Fibroblast of upper back skin (primary cell): ENCODE measurements at places on chromosomes 16 and 17.
A peak's percentile ranks its signal among the peaks of the same experiment; 100 is the strongest.

- no peak for DNase-seq
Measured at GRCh38 chr16:79543219-79543618, 57.3 kb downstream of the MAF start.

DNA sequence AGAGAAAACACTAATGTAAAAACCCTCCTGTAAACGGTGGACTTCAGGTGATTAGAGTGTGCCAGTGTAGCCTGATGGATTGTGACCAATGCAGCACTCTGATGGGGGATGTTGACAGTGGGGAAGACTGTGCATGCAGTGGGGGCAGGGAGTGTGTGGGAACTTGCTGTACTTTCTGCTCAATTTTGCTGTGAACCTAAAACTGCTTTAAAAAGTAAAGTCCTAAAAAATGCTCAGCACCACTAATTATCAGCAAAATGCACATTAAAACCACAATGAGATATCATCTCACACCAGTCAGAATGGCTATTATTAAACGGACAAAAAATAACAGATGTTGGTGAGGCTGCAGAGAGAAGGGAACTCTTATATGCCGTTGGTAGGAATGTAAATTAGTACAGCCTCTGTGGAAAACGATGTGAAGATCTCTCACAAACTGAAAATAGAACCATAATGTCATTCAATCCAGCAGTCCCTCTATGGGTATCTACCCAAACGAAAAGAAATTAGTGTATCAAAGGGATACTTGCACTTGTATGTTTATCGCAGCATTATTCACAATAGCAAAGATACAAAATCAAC lies 9.7 kb upstream of the ULK2 start:
- DNase-seq, result no peak

GRCh38 chr17:951325-952132 lies 28.0 kb downstream of the NXN start:
- DNase-seq, result peak; percentile 98

- no peak for DNase-seq
Measured at GRCh38 chr16:47734081-47734857, 273.1 kb downstream of the PHKB start.

- DNase-seq, result no peak
Measured at GRCh38 chr16:20613481-20614185, 37.5 kb upstream of the ACSM2B start.

DNA sequence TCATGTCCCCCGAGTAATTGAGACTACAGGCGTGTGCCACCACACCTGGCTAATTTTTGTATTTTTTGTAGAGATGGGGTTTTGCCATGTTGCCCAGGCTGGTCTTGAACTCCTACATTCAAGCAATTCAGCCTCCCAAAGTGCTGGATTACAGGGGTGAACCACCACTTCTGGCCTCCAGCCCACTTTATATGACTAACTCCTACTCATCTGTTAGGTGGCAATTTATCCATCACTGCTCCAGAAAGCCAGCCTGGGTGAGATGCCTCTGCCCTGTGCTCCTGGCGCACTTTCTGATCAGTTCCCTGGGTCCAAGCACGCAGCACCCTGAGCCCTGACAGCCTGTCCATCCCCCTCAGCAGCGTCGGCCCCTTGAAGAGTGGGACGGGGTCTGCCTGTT lies 29.4 kb downstream of the ADAM11 start:
- DNase-seq, result no peak

DNA sequence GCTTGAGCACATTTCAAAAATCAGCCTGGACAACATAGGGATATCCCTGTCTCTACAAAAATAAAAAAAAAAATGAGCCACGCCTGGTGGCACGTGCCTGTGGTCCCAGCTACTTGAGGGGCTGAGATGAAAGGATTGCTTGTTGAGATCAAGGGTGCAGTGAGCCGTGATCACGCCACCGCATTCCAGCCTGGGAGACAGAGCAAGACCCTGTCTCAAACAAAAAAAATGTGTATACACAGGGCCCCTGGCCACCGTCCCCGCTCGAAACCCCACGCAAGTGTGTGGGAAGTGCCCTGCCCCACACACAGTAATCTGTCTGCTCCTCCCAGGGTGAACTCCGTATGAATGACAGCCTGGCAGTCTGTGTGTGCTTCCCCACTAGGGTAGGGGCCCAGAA lies 93.0 kb upstream of the RPL38 start:
- no peak for DNase-seq
